Activated CD8-positive, alpha-beta memory T cell treated with anti-CD3 and anti-CD28 coated beads for 48 hours (primary cell): ENCODE measurements at places on chromosomes 1 and 21.

DNA sequence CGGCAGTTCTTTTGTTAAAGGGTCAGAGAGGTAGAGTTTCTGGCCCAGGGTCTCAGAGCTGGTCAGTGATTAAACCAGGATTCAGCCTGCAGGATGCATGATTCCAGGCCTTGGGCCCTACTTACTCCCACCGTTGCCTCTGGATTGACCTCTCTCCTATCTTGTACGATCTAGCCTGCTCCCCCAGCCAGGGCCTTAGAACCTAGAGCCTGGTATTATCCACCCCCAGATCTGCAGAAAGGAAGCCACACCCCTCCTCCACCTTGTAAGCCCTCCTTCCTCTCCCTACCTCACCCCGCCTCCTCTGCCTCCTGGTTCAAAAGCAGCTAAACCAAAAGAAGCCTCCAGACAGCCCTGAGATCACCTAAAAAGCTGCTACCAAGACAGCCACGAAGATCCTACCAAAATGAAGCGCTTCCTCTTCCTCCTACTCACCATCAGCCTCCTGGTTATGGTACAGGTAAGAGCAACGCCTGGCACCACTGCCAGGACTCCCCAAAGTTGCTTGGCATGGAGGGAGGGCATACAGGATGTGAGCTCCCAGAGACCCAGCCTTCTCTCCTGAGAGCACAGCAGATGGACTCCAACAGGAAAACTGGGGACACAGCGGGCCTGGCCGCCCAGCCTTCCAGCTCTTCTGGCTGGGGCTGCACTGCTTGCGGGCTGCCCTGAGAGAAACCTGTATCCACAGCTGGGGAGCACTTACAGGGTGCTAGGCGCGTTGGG, at the start of gene CD52:
Gene CD52 (plus strand): TSS at position 347 of the 726 bp plus-strand sequence. CDS start 60 bp downstream, at position 407.
- no peak for DNase-seq

DNA sequence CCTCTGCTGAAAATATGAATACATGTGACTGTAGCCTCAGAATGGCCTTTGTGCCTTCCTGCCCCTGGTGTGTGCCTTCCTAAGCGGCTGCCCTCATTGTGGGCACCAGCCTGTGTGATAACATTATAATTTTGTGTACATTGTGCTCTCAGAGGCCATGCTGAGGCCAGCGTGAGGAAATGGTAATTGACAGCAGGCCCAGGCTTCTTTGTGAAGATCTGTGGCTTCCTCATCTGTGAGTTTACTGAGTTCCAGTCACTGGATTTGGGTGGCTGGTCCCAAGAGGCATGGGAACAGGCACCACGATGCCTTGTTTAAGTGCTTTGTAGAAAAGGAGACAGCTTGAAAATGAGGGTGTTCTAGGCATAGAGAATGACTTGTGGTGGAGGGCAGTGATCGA, 389.3 kb downstream of the OMA1 start:
- no peak for DNase-seq

DNA sequence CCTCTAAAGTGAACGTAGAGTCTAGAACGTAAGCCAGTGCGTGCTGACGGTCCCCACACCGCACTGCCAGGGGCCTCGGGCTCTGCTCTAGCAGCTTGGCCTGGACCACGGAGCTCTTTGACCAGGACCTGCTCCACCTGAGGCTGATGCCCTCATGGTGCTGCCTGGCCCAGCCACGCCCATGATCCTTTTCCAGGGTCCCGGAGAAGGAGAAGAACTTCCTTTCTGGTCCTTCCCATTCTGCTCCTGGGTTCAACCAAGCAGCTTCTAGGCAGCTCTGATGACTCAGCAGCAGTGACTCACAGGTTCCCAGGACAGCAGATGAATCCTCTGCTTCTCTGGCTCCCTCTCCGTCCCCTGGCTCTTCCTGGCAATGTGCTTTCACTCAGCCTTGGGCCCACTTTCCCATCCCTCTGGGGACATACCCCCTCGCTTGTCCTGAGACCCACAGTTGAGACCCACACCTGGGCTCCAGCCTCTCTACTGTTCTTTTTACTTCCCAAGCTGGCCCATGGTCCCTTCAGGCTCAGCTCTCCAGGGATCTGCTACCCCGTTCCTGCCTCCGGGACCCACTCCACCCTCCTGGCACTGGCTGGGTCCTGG, 246.3 kb upstream of the RAB4A start:
- no peak for DNase-seq

DNA sequence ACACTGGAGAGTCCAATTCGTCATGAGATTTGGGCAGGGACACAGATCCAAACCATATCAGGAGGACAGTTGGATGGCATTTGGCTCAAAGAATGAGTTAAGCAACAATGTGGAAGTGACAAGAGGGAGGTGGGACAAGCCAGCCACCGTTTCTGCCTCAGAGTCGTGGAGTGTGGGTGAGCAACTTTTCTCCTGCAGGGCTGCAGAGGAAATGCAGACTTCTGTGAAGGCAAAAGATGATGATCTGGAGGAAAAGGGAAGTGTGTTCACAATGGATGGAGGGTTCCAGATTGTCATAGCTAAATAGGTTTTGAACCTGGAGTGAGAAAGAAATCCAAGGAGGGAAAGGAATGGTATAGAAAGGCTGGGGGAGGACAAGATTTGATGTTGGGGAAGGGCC, 16.4 kb upstream of the KANK4 start:
- no peak for DNase-seq

DNA sequence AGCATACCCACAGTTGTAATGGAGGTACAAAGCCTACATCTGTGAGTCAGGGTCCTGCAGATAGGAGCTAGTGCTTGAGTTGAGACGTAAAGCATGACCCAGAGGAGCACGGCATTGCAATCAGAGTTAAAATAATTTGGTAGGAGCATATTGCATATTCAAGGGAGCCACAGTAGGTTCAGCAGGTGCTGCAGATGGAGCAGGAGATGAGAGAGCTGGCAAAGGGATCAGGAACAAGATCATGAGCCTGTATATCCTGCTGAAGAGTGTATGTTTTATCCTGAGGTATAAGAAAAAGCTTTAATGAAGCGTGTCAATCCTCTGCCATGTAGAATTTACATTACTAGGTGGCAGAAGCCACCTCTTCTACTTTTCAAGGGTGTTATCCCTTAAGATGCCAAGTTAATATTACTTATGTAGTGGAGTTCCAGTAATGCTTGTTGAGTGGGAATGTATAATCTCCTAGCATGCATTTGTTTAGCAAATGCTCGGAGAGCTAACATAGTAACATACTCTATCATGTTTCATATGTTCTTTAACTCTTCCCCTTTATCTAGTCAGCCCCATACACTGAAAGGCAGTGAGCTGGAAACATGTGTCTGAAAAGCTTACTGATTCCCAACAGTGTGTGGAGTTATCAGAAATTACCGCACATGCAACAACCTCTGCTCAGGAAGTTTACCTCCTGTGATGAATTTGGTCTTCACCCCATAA, 300.3 kb downstream of the GRIK1 start:
- no peak for DNase-seq

DNA sequence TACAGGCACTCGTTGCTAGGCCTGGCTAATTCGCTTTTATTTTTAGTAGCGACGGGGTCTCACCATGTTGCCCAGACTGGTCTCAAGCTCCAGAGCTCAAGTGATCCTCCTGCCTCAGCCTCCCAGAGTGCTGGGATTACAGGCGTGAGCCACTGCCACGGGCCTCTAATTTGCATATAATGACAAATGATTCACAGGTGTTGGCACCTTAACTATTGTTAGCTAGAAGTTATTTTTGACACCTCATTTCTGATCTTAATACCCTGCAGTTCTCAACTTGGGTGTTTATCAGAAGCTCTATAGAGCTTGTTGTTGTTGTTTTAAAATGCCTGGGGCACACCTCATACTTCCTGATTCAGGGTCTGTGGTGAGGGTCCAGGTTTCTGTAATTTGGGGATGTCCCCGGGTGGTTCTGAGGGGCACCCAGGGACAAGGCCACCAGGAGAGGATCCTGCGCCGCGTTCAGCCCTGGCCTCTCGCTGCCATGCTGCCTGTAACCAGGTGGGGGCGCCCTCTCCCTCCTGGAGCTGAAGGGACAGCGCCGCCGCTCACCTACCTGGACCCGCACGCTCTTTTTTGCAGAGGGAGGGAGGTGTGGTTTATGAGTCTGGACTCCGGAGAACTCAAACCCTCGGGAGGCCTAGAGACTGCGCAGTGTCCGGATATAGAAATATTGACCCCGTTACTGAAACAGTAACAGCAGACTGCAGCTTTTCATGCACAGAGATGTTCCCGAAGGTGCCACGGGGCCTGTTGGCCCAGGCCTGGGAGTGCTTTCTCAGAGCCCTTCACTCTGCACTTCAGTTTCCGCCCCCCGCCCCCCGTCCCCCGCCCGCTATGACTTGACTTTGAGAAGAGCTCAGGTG, 23.0 kb upstream of the NEK2 start:
- peak; percentile 87 for DNase-seq

- DNase-seq = no peak
Measured at GRCh38 chr1:162605225-162605927, 26.9 kb upstream of the DDR2 start.

- DNase-seq = no peak
Measured at GRCh38 chr1:161928056-161928455, 95.6 kb downstream of the OLFML2B start.

DNA sequence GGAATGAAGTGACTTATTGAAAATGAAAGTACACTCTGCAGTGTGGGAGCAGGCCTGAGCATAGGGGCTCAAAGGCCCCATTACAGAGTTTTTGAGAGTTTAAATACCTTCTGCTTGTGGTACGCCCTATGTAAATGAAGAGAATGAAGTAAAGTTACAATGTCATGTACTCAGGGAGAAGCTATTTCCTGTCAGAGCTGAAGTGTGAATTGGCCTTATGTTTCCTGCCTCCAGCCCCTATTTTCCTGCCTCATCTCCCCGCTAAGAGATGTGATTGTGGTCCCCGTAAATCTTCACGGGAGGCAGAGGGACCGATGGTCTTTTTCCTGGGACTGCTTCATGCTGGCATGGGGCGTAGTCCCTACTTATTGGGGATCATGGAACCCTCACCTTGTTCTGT, 2.5 kb upstream of the ZNF683 start:
- DNase-seq = no peak

DNA sequence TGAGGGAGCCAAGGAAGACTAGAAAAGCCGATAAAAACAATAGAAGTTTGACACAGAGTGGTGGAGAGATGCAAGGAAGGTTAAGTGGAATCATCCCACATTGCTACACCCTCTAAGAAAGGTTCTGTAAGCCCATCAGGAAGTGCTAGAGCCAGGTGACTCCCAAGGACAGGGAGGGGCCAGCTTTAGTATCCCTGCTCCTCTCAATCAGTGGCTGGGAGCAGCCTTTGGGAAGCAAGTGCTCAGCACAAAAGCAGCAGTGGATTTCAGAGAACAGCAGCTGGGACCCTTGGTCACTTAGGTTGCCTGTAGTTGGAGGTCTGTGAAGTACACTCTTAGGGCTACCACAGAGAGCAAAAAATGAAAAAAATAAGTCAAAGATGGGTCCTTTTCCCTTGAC, 42.5 kb downstream of the NME7 start:
- no peak for DNase-seq

GRCh38 chr1:95098196-95098595, 19.0 kb upstream of the TLCD4 start:
- DNase-seq = no peak

DNA sequence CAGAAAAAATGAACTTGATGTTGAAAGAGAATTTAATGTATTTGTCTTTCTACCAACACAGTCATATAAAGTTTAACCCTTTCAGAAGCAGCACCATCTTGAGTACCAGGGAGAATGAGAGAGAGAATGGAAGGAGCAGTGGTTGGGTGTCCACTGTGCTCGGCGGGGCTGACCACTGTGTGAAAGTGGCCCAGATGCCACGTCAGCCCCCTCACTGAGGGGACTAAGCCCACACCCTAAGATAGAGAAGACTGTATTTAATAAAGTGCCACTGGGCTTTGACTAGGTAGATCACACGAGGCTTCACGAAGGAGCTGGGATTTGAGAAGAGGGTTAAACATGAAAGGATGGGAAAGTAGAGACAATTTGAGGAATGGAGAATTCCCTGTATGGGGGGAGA, 31.2 kb downstream of the BATF3 start:
- DNase-seq = no peak

DNA sequence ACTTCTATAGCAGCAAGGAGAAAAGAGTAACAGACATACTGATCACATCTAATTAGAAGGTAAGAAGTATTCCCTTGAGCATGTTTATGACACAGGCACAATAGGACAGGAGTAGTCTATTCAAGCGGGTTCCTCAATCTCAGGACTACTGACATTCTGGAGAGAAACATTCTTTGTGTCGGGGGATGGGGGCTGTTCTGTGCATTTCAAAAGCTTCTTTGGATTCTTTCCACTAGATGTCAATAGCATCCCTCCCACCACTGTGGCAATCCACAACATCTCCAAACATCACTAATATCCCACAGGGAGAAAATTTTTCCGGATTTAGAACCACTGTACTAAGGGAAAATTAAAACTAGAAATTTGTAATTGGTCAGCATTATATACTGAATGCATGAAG, 56.9 kb downstream of the ADAMTS5 start:
- no peak for DNase-seq

DNA sequence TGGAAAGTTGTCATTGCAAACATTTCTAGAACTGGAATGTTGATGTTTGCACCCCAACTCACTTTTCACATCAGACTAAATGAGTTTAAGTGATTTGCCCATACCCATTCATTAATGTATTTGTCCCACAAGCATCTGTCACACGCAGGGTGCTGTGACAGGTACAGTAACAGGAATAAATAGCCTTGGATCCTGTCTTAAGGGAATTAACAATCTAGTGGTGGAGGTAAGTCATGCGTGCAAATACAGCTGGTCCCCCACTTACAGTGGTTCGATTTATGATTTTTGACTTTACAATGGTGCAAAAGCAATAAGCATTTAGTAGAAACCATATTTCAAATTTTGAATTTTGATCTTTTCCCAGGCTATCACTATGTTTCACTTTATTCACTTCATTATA, 17.5 kb upstream of the PRDM2 start:
- DNase-seq = no peak

- no peak for DNase-seq
Measured at GRCh38 chr1:221813887-221814286, 72.0 kb upstream of the DUSP10 start.

- DNase-seq = no peak
Measured at GRCh38 chr21:43024439-43025136, 50.2 kb downstream of the PKNOX1 start.

DNA sequence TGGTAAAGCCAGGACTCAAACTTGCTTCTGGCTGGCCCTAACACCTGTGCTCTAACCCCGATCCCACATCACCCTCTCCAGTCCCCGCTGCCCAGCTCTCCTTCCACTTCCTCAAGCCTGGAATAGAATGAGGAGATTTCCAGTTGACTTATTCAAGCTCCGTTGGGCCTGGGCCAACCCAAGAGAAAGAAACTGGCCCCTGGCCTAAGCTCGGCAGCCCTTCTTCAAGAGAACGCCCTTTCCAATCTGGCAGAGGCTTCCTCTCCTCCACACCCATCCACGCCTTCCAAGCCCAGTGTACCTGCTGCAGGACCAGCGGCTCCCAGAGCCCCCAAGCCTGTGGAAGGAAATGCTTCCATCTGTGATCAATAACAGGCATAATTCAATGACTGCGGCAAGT, 51.9 kb downstream of the LRRN2 start:
- no peak for DNase-seq

DNA sequence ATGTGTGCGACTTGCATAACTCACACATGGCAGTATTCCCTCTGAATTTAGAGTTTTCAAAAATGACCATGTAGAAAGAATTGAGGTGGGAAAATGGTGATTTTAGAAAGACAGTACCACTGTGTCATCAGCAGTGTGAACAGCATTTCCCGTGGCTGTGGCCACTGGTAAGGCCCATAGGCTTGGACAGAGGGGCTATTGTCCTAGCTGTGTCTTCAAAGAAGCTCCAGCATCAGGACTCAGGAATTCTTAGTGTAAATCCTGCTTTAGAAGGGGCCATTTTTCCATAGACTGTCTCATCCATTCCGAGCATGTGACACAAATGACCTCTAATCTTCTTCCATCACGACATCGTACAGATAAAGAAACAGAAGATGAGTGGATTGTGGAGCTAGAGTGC, 119.3 kb upstream of the BACE2 start:
- DNase-seq = no peak
